ENCODE measurements at places on chromosomes 1 and 21.
A peak's percentile ranks its signal among the peaks of the same experiment; 100 is the strongest.

GRCh38 chr1:91651243-91651642, 150.6 kb downstream of the CDC7 start:
- no peak for DNase-seq

GRCh38 chr1:2556678-2557481, 709 bp downstream of the TNFRSF14 start:
- no peak for DNase-seq

DNA sequence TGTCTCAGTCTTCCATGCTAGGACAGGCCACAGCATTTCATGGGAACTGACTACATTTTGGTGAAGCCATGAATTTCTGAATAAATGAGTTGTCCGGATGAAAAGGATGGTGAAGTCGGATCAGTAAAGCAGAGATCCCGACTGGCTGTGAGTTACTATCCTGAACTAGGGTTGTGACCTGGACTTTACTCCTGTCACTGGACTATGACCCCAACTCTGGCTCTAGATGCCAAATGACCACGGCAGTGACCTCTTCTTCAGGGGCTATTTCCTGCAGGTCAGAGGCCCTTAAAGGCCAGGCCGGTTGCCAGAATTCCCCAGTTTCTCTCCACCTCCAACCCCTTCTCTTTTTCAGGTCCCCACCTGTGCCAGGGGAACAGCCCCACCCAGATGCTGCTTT, 1.7 kb upstream of the NECTIN4 start:
- no peak for DNase-seq

- no peak for DNase-seq
Observed at GRCh38 chr1:41274752-41275545, 32.8 kb upstream of the SCMH1 start.

DNA sequence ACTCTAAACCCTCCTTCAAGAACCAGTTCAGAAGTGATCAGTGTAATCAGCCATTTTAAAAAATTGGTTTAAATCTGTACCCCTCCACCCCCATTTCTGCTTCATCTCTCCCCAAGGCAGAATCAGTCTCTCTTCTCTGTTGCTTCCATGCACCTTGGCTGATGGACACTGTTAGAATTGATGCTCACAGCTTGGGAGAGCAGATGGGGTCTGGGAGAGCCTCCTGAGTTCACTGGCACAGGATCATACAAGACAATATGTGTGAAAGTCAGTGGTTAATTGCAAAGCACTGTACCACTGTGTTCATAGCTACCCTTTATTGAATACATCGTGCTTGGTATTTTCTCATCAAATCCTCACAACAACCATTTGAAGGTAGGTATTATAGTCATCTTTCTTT, 140.9 kb downstream of the ROR1 start:
- no peak for DNase-seq

DNA sequence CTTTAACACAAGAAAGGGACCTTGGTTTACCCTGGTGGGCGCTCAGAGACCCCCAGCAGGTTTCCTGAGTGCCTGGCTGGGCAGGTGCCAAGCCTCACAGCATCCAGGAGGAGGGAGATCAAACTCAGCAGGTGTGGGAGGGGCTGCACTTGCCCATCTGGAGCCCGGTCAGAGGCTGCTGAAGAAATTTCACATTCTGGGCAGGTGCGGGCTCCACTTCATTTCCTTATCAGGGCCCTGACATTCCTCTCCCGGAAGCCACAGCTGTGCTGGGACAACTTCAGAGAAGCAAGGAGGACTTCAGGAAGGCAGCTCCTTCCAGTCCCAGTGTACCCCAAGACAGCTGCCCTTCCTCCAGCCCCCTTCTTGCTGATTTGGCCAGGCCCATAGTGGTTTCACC, 82.9 kb downstream of the ITPKB start:
- DNase-seq, result no peak

DNA sequence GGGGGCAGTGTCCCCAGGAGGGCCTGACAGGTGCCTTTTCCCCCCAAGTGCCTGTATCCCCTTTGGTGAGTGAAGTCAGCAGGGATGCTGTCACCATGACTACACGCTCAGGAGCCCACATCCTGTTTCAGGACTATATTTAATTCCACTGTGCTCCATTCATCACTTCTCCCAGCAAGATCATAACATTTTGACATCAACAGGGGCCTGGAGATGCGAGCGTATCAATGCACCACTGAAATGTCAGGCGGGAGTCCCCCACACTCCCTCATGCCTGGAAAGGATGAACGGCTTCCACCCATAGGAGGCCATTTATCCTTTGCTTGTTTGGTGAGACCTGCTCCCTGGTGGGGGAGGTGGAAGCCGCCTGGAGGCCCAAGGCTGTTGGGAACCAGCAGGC, 119.1 kb downstream of the PTPRU start:
- DNase-seq, result peak; percentile 28

DNA sequence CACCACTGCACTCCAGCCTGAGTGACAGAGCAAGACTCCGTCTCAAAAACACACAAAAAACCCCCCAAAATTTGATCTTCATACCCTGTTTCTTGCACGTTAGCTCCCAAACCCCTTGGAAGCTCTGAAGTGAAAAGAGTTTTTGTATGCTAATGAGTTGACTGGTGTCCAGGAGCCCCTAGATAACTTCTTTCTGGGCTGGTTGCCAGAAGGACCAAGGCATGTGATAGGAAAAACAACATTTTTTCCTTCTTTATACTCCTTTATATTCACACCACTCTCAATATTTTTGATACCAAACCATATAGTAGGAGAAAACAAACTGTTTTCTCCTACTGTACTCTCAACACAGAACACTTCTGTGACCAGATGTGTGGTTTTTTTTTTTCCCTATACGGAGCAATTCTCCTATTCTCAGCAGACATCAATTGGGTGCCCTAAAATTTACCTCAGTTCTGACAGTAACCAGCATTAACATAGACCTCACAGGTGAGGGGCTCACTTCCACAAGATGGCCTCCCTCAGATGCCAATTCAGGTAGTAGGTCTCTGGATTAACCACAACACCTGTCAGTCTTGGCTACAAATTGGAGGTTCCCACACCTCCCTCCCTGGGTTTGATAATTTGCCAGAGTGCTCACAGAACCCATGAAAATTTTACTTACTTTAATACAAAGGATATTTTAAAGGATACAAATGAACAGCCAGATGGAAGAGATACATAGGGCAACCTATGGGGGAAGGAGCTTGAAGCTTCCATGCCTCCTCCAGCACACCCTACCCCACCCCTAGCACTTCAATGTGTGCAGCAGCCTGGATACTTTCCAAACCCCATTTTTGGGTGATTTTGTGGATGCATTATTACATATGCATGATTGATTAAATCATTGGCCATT, 25.6 kb downstream of the ZYG11B start:
- DNase-seq, result no peak

- DNase-seq, result no peak
Observed at GRCh38 chr1:234975941-234976860, 152.4 kb downstream of the TOMM20 start.

- no peak for DNase-seq
Observed at GRCh38 chr1:217342105-217342504, 288.8 kb downstream of the GPATCH2 start.

GRCh38 chr1:26538480-26539412, 9.2 kb downstream of the RPS6KA1 start:
- DNase-seq, result peak; percentile 32

- DNase-seq, result peak; percentile 44
Observed at GRCh38 chr1:55244476-55245099, 29.4 kb upstream of the USP24 start.

DNA sequence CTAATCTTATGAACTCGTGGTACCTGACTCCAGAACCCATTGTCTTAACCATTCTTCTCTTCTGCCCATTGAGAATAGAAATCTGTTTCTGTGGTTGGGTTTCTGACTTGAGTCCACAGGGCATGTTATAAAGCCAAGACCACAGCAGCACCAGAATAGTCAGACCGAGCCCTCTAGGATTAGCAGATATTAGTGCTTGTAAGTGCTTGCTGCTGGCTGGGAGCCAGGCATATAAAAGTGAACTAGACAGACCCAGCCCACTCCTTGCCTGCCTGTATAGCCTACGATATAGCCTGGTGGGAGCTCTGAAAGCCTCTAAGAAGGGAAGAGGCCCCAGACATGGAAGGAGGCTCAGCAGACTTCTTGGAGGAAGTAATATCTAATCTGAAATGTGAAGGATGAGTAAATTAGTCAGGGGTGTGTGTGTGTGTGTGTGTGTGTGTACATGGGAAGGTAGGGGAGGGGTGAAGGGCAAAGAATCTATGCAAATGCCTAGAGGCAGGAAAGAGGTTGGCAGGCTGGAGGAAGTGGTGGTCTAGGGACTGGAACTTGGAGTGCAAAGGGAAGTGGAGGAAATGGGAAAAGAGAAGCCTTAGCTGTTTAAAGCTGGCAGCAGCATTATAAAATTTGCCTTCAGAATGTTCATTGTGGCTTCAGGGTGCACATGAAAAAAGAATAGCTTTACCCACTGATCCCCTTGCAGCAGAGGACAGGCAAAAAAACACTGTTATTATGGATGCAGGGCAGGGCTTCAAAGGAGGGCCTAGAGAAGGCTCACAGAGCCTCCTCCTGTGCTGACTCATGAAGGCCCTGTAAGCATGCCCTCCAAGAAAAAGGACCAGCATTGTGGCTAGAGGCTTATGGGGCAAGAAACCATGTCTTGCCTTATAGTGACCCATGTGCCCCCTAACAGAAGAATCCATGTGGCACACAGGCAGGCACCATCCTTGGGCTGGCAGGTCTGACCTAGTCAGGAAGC, 169.2 kb downstream of the LMX1A start:
- no peak for DNase-seq

GRCh38 chr1:54857141-54857540, 29.9 kb downstream of the DHCR24 start:
- DNase-seq, result no peak

GRCh38 chr1:59446257-59446901, 149.5 kb downstream of the FGGY start:
- peak; percentile 48 for DNase-seq
